Mammary microvascular endothelial cell (primary cell): ENCODE measurements at places on chromosomes 6 and 20. TPM values are rescaled to one million over a fixed set of nuclear protein-coding genes. Genes with fewer than 3 reads are reported as not detected.

BPIFB2 gene
- total RNA-seq = not detected in 2 replicates

SAPCD1 gene
- 0.67 and 1.7 TPM in 2 replicates for total RNA-seq

FOXC1 gene
- 9.9 and 10.5 TPM in 2 replicates for total RNA-seq

COL19A1 gene
- total RNA-seq = not detected in 2 replicates

F13A1 gene
- under 0.01 TPM in 1 of 2 replicates, not detected in the other for total RNA-seq

MTFR2 gene
- total RNA-seq = 8.9 and 11.3 TPM in 2 replicates

BNIP5 gene
- total RNA-seq = not detected in 2 replicates

VWA7 gene
- total RNA-seq = 0.49 and 1.6 TPM in 2 replicates

SMIM26 gene
- 69.8 and 86.4 TPM in 2 replicates for total RNA-seq

PPIL6 gene
- total RNA-seq = not detected in 2 replicates
